ENCODE measurements at places on chromosomes 6 and 20.

- peak; percentile 57 for DNase-seq
Measured at GRCh38 chr6:83221276-83221675, 28.1 kb downstream of the RWDD2A start.

DNA sequence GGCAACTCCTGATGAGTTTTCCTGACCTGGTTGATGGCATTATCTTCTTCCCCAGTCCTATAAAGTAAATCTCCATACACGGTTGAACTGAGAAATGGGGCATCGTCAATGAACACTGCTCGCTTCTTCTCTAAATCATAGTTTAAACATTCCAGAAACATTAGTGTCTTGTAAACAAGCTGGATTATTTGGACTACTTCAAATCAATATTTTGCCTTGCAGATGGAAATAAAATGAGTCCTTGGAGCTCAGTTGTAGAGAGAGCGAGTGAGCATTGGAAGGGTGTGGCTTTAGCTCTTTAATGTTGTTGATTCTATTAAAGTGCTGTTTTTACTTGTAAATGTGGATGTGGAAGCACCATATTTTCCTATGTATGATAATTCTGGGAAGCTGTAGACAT is 18.4 kb downstream of the C6orf89 start:
- DNase-seq: no peak

- peak; percentile 34 for DNase-seq
Measured at GRCh38 chr20:32539026-32539816, 45.9 kb downstream of the NOL4L start.

GRCh38 chr20:36384022-36384619 is 78.0 kb downstream of the DLGAP4 start:
- DNase-seq: peak; percentile 33

GRCh38 chr6:43986177-43986825 is 141.0 kb downstream of the MRPL14 start:
- DNase-seq: no peak

- DNase-seq: no peak
Measured at GRCh38 chr20:42097741-42098140, 479.6 kb upstream of the CHD6 start.

DNA sequence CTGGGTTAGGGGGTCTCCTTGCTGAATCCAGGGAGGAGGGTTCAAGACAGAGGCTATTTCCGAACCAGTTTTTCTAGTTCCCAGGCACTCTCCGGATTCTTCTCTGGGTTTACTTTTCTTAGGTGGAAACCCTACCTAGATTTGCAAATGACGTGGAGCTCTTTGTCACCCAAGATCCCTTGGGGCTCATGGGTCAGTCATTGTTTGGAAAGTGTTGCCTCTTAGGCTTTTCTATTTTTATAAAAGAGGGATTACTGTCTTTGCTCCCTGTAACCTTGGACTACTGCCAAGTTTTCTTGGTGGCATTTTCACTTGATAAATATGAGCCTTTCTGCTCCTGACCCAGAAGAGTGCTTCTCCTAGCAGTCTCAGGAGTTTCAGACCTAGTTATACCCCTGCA is 33.6 kb downstream of the FAM209B start:
- no peak for DNase-seq

DNA sequence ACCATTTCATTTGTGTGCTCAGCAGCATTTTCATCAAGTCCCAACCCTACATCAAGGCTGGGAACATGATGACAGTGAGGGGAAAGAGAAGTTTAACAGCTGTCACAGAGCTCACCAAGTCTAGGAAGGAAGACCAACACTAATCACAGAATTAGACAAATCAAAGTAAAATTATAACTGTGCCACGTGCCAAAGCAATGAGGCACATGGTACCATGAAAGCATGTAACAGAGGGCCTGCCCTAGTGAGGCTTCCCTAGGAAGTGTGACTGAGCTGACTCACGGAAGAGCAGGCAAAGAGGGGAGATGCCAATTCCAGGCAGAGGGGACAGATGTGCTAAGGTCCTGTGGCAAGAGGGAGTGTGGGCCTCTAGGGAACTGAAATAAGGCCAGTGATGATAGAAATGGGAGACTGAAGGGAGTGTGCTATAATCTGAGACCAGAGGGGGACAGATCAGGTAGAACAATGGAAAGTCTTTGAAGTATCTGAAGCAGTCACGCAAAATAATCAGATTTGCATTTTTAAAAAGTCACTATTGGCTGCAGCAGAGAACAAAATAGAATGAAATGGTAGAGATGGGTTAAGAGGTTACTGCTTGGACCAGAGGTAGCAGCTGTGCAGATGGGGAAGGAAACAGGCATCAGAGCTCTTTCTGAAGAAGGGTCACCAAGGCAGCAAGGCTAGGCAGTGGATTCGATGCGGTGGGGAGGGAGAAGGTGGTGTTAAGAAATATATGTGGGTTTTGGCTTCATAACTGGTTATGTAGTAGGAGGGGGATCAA is 86.8 kb downstream of the GPR6 start:
- no peak for DNase-seq

DNA sequence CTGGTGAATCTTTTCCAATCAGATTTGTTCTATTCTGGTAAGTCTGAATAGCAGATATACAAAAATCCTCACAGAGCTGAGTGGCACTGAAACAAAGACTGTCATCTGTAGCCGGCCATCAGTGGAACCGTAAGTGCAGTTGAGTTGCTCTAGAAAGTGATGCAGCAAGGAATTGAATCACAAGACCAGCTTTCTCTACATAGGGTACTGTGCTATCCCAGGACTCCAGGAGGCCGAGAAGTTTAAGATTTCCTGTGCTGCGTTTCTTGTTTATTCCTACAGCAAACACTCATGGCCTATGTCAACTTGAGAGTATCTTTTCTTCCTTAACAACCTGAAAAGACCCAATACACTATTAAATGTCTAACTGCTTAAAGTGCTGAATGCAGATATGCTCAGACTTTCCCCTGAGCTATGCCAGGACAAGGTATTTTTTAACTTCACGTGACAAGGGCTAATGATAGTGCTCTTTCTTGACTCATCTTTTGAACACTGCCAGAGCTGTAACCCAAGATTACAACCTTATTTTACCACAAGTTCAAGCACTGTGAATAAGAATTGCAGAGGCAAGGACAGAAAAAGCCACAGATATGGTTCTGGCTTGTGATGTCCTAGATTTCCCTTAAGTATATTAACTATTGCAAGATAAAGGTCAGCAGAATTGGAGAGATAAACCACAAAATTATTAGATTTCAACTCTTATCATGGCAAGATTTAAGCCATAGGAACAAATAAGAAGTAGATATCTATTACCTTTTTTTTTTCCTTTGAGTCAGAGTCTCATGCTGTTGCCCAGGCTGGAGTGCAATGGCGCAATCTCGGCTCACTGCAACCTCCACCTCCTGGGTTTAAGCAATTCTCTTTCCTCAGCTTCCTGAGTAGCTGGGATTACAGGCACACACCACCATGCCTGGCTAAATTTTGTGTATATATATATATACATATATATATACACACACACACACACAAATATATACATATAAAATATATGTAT is 71.6 kb downstream of the GJA1 start:
- DNase-seq: peak; percentile 89

DNA sequence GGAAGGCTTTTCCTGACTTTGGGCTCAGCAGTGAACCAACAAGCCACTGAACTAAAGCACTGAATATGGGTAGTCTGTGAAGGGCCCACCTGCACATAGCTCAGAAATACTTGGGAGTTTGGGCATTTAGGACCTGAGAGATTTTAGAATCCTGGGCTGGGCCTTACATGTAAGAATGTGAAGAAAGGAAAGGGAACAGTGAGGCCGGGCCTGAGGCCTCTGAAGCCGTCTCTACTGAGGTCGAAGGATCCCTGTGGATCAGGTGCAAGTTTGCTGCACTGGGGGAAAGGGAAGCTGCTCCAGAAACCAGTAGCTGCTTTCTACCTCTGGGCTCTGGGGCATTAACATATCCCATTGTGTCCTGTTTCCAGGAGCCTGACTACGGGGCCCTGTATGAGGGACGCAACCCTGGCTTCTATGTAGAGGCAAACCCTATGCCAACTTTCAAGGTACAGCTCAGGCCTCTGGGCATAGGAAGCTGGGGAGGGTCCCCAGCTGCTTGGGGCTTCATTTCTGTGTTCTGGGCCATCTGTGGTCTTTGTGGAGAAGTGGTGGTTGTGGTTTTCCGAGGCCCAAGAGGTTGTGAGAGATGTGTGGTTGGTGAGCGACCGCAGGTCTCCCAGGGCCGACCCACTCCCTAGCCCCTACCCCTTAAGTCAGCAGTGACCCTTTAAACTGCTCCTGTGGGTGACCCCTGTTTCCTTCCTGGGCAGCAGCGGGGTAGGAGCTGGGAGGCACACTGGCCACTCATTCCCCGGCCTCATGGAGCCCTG is 30.3 kb downstream of the PLCG1 start:
- no peak for DNase-seq

DNA sequence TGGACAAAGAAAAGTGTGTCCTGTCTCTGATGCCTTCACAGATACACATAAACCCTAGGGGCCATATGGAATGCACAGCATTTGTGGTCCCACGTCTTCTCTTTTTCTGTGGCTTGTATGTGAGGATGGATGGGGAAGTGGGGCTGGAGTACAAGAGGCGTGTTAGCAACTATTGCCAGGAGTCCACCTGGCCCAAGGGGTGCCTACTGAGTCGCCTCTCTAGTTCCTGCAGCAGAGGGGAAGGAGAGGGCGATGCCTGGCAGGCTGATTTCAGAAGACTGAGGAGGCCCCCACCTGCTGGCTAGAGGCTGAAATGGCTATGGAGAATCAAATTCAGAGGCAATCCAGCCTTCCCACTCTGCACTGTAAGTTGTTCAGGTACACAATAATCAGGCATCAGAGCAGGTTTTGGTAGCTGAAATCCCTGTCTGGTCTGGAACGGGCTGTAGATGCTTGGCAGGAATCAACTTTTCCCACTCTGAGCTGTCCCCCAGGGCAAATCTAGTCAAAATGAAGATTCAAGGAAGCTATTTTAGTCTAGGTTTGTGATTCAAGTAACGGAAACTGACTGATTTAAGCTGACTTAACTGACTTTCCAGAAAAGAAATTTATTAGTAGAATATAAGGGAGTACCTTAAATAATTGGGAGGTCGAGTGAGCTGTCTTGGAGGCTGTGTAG is 14.9 kb upstream of the PPARD start:
- peak; percentile 58 for DNase-seq

DNA sequence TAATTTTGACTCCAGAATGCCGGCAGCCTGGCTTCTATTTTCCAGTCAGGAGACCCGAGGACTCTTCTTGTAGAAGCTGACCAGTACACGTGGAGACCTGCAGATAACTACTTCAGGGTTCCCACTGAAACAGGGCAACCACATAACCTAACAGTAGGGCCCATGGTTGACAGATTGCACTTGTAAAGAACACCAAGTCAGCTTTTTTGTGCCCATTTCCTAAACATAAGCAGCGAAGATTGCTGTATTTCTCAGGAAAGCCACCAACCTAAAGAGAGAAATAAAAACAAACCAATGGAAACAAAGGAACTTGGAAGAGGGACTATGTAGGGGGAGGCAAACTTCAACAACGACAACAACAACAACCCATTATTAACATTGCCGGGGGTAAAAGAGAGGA is 50.1 kb upstream of the EDN3 start:
- no peak for DNase-seq

DNA sequence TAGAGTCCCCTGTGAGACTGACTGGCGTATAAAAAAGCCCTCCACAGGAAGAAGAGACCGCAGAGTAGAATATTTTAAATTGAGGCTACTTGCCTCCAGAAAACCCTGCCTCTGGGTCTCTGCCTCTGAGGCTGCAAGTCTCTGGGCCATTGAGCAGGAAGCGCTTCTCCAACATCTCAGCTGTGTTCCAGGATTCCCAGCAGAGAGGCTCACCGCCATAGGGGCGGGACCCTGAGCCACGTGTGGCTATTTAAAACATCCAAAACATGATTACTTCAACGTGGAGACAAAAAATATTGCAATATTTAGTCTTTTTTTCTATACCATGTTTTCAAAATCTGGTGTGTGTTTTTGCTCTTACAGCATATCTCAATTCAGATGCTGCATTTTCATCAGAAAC is 59.4 kb downstream of the GNAS-AS1 start:
- DNase-seq: no peak
